ENCODE measurements at places on chromosomes 1 and 21.
A peak's percentile ranks its signal among the peaks of the same experiment; 100 is the strongest.

DNA sequence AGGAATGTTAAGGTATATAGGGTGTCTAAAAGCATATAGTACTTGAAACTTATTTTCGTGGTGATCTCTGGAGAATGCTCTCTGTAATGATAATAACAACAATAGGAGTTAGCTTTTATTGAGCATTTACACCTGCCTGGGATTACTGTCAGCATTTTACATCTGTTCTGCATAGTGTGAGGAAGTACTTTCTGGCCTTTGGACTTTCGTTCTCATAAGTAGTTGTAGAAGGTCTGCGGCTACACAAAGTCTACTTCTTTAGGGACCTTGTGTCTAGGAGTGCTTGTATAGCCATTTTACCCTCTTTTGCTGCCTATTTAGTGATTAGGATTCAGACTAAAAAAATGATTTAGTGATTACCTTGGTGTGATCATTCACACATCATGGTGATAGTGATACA is 103.6 kb upstream of the GPR52 start:
- DNase-seq: no peak

DNA sequence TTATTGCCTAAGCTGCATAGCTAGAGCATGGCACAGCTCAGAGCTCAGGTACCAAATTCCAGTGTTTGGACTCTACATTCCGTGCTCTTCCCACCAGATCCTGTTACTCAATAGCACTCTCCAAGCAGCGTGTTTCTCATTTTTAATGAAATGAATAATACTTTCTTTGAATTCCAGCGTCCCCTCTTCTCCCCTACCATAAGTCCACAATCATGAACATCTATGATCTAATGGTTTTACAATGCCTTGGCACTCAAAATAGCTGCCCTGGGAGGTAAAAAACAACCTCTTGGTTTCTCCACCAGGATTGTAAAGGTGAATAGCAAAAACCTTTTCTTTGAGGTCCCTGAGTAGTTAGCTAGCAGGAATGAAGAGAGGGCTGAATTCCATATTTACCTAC is 480.0 kb upstream of the PKN2 start:
- peak; percentile 2 for DNase-seq

DNA sequence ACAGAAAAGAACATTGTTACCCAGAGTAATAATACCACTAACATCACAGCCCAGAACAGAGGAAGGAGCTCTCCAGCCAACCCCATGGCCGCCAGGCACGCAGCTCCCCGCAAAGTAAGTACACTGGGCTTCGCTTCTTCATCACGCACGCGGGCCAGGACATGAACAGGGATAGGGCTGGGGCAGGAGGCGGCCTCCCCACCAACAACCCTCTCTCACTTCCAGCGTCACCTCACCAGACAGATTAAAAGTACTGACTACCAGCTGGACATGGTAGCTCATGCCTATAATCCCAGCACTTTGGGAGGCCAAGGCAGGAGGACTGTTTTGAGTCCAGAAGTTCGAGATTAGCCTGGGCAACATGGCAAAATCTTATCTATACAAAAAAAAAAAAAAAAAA is 78.3 kb downstream of the NPHP4 start:
- no peak for DNase-seq

- no peak for DNase-seq
These were observed 204.7 kb downstream of the RHOU start for GRCh38 chr1:228939881-228940392.

- no peak for DNase-seq
These were observed 84.4 kb downstream of the UBE4B start for GRCh38 chr1:10117132-10117531.

All from M059J (cell line).